GM03348 (cell line): ENCODE measurements at places on chromosomes 7 and 10.

GRCh38 chr10:68103901-68104300 lies 5.4 kb upstream of the MYPN start:
- DNase-seq, result no peak

GRCh38 chr7:4549681-4550080 lies 132.4 kb upstream of the FOXK1 start:
- no peak for DNase-seq

DNA sequence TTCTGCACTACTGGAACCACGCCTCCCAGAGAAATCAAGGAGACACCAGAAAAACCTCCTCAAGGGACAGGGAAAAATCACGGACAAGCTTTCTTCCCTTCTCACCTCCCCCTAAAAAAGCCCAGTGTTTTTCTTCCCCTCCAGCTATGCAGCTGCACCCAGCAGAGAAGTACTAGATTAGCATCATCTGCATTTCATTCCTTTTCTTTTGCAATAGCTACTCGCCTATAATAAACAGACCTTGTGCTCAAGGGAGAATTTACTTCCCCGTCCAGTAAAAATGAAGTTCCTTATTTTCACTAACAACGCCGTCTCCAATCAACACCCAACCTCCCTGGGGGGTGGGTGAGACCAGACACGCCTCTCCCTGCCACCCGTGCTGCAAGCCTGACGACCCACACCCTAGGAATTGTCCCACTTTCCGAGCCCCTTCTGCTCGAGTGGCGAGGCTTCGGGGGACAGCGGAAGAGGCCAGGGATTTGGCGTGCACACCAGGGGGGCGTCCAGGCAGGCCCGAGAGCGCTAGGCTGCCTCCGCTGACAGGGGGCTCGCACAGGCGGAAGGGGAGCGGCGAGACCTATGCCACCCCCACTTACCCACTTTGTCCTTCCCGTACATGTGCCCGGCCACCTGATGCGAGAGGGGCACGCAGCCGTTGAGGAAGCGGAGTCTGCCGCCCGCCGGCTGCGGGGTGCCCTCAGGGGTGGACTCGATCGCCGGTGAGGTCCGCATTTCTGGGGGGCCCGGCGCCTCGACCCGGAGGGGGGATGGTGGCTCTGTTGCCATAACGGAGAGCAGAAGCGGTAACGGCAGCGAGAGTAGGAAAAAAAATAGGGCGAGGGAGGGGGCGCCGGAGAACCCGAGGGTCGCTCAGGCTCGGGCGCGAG lies 625 bp downstream of the IPMK start:
- peak; percentile 48 for DNase-seq

GRCh38 chr10:93600446-93601145 lies 439 bp downstream of the RBP4 start:
- DNase-seq, result peak; percentile 44

GRCh38 chr10:105990529-105990928 lies 1174.0 kb downstream of the SORCS1 start:
- no peak for DNase-seq

- DNase-seq, result no peak
Measured at GRCh38 chr7:65235586-65235985, 138.1 kb upstream of the ZNF92 start.

GRCh38 chr10:31584098-31584631 lies 265.1 kb downstream of the ZEB1 start:
- DNase-seq, result no peak

GRCh38 chr10:14605231-14605925 lies 169.3 kb downstream of the FAM107B start:
- peak; percentile 26 for DNase-seq

DNA sequence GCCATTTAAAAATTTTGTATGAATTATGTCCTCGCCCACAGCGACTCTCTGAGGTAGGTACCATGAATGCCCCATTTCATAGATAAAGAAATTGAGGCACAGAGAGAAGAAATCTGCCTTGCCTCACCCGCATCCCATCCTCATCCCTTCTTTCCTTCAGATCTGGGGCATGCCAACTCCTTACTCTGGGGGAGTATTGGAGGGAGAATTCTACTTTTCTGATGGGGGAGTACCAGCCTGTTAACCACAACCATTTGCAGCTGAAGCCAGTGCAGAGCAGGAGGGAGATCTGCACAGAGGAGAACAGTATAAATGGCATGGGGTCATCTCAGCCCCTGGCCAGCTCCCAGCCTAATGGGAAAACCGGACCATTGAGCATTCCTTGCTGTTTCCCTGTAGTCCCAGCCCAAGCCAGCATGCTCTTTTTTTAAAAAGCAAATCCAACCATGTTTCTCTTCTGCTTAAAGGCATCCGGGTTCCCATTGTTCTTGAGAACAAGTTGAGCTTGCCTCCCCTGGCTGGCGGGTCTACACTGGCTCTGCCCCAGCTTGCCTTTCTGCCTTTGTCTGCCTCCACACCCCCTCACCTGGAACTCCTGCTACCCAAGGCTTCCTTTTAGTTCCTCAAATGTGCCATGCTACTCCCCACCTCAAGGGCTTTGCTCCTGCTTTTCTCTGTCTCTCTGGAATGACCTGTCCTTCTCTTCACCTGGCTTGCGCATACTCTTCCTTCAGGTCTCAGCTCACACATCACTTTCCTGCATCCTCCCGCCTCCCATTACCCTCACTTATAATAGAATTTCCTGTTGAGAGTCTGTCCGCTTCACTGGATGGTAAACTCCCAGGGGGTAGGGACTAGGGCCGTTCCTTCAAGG lies 8.8 kb upstream of the ZNF503 start:
- DNase-seq, result no peak

DNA sequence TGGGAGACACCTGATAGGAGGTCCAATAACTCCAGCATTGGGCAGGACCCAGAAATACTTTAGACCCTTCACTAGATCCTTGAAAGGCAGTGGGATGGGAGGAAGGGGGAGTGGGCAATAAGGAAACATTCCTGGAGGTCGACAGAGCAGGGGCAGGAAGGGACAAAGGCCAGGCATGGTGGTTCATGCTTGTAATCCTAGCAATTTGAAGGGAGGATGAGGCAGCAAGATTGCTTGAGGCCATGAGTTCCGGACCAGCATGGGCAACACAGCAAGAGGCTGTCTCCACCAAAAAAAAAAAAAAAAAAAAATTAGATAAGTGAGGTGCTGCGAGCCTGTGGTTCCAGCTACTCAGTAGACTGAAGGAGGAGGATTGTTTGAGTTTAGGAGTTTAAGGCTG lies 134.9 kb downstream of the JCAD start:
- no peak for DNase-seq

- DNase-seq, result no peak
Measured at GRCh38 chr10:78467496-78468106, 433.9 kb downstream of the RPS24 start.

DNA sequence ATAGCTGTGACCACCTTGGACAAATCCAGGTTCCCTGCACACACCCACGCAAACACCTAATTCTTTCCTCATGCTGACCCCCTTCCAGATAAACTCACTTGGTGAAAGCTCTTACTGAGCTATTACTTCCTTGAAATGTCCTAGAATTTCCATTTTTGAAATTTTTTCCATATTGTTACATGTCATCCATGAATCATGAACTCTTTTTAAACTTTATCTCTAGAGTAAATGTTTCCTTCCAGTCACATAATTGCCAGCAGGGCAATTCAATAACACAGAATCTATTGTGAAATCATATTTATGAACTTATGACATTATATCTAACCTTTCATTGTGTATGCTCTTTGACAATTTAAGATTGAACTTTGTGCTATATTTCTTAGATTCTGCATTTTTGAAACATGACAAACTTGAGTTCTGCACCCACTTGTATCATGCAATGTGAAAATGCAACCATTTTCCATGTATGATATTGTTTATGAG lies 26.8 kb upstream of the FGL2 start:
- DNase-seq, result no peak

- no peak for DNase-seq
Measured at GRCh38 chr10:114491933-114492332, 87.6 kb upstream of the AFAP1L2 start.

- no peak for DNase-seq
Measured at GRCh38 chr7:69967689-69968450, 369.6 kb downstream of the AUTS2 start.

GRCh38 chr7:158300427-158300826 lies 287.2 kb downstream of the PTPRN2 start:
- no peak for DNase-seq

DNA sequence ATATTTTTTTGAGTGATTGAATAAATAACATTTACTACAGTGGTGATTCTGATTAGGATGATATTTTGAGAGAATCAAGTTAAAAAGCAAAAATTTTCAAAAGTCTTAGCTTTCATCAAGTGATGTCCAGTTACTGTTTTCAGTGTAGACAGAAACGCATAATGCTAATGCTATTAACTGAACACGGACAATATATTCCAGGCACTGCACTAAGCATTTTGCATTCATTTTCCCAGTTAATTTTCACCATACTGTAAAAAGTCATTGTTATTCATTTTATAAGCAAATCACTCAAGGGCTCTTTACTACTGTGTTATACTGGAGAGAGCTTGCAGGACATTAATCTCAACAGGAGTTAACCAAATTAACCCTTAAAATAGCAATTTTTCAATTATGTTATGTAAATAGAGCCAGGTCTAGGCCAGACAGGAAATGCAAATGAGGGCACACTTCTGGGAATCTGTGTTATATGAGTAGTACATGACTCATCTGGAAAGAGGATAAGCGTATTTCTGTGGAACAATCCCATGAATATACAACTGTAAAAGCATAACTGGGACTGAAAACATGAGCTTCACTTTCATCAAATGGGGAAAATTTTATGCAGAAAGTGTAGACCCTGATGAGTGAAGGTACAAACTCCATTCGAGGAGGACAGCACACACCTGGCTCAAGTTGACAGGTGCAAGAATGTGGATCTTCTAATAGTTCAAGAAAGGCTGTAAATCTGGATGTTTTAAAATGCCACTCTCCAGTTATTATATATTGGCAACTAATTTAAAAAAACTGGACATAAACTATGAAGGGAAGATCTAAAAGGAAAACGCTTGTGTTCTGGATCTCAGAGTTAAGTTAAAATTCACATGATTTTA lies 75.4 kb downstream of the ANK3 start:
- peak; percentile 51 for DNase-seq

- DNase-seq, result no peak
Measured at GRCh38 chr10:85319826-85320225, 991.4 kb downstream of the CCSER2 start.

DNA sequence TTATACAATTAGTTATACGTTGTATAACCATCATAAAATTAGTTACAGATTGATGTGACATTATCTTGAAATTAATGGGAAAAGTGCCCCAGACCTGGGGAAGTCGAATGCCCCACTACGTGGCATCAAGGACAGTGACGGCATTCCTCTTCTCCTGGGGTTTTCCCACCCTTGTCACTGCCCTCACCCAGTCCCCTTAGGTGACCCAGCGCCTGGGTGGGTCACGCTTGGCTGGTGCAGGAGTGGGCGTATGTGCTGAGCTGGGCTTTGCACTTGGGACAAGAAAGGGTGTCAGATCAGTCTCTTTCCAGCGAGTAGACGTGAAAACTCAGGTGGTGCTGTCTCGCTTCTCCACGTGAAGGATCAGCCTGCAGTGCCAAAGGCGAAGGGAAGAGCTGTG lies 7.6 kb downstream of the FOXK1 start:
- no peak for DNase-seq

GRCh38 chr7:1512781-1513656 lies 8.8 kb upstream of the INTS1 start:
- DNase-seq, result peak; percentile 66

- DNase-seq, result no peak
Measured at GRCh38 chr7:120404042-120404441, 131.1 kb downstream of the KCND2 start.

- DNase-seq, result no peak
Measured at GRCh38 chr10:8151086-8151485, 96.6 kb downstream of the GATA3 start.
